ENCODE measurements at places on chromosomes 1 and 21.

DNA sequence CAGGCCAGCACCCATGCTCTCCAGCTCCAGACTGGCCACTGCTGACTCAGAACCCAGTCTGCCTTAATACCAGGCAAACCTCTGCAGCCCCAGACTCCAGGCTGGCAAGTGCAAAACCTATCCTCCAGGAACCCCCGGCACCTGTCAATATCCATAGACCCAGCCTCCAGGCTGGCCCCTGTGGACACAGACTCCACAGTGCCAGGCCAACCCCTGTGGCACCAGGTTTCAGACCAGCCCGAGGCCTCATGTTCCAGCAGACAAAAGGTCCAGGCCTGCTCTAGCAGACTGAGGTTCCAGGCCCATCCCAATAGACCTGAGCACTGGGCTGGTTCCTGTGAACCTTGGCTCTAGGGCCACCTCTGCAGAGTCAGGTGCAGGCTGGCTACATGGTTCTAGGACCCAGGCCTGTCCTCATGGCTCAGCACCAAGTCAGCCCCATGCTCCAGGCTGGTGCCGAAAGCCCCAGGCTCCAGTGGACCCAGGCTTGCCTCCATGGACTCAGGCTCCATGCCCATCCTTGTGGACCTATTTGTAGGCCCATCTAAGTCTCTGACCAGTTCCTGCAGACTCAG, 118.2 kb downstream of the WDR3 start:
- no peak for DNase-seq

- DNase-seq = no peak
Observed at GRCh38 chr1:217014066-217014465, 290.8 kb upstream of the ESRRG start.

- DNase-seq = no peak
Observed at GRCh38 chr1:247468481-247469140, 10.7 kb upstream of the OR2B11 start.

GRCh38 chr1:41856944-41857285, 61.8 kb downstream of the HIVEP3 start:
- DNase-seq = no peak

- no peak for DNase-seq
Observed at GRCh38 chr1:180912801-180913565, at the start of gene KIAA1614. TSS of gene KIAA1614 (plus strand) at chr1:180912897. CDS start at chr1:180913244, 347 bp downstream.

GRCh38 chr1:235329139-235329902, 951 bp downstream of the GGPS1 start:
- DNase-seq = no peak
